Heart right ventricle (tissue), 16 donors: ENCODE measurements at places on chromosomes 6 and 20. TPM values are rescaled to one million over a fixed set of nuclear protein-coding genes. Genes with fewer than 3 reads are reported as not detected.

GRCh38 chr6:15336900-15337560, 91.2 kb downstream of the JARID2 start:
- no peak for DNase-seq

DNA sequence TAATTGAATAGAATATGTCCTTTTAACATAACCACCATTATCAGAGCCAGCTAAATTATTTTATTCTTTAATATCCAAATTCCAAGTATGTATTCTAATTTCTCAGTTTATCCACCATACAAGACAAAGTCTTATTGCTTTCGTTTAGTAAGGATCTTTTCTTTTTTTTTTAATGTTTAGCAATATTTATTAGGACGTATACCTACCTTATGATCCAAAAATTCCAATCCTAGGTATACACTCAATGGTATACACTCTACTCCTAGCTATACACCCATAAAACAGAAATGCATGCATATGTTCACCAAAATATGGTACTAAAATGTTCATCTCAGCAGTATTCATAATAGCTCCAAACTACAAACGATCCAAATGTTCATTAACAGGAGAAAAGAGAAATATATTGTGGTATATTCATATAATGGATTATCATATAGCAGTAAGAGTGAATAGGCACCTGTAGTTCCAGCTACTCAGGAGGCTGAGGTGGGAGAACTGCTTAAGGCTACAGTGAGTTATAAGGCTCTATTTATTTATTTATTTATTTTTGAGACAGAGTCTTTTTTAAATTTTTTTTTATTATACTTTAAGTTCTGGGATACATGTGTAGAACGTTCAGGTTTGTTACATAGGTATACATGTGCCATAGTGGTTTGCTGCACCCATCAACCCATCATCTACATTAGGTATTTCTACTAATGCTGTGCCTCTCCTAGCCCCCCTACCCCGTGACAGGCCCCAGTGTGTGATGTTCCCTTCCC, 17.3 kb downstream of the TNFAIP3 start:
- no peak for DNase-seq

- no peak for DNase-seq
Observed at GRCh38 chr6:118292558-118292957, 255.5 kb upstream of the PLN start.

DNA sequence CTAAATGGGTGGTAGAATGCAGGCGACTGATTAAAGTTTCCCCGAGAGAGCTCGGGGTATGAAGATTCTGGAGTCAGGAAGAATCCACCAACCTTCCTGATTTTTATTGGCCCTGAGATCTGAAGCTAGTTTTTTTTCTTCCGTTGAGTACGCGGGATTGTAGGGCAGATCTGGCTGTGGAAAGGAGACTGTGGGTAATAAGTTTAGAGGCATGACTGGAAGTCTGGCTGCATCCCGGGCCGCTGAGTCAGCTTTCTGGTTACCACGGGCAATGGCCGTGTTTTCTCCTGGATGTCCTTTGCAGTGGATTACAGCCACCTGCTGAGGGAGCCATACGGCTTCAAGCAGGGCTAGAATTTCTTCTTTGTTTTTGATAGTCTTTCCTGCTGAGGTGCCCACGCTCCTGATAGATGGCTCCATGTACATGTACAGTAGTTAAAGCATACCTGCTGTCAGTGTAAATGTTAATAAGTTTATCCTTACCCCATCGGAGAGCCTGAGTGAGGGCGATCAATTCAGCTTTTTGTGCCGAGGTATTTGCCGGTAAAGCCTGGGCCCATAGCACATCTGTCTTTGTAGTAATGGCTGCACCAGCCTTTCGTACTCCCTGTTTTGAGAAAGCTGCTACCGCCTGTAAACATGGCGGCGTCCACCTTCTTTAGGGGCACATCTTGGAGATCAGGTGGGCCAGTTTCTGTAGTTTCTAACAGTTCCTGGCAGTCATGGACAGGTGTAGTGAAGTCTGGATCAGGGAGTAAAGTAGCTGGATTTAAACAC, 154.0 kb downstream of the TRIM27 start:
- no peak for DNase-seq

Gene SLC22A2
- total RNA-seq, result not detected

Gene TRERF1
- total RNA-seq, result 1.2 TPM

Gene LPIN3
- 17.0 TPM for total RNA-seq

Gene CTCFL
- not detected for total RNA-seq

Gene LTB
- total RNA-seq, result 1.1 TPM

Gene SAPCD1
- 0.52 TPM for total RNA-seq

Gene MMP24
- 0.09 TPM for total RNA-seq

Gene NR2E1
- total RNA-seq, result not detected

Gene PRICKLE4
- total RNA-seq, result 4.4 TPM
